Iris pigment epithelial cell (primary cell): ENCODE measurements at places on chromosomes 1 and 21.

DNA sequence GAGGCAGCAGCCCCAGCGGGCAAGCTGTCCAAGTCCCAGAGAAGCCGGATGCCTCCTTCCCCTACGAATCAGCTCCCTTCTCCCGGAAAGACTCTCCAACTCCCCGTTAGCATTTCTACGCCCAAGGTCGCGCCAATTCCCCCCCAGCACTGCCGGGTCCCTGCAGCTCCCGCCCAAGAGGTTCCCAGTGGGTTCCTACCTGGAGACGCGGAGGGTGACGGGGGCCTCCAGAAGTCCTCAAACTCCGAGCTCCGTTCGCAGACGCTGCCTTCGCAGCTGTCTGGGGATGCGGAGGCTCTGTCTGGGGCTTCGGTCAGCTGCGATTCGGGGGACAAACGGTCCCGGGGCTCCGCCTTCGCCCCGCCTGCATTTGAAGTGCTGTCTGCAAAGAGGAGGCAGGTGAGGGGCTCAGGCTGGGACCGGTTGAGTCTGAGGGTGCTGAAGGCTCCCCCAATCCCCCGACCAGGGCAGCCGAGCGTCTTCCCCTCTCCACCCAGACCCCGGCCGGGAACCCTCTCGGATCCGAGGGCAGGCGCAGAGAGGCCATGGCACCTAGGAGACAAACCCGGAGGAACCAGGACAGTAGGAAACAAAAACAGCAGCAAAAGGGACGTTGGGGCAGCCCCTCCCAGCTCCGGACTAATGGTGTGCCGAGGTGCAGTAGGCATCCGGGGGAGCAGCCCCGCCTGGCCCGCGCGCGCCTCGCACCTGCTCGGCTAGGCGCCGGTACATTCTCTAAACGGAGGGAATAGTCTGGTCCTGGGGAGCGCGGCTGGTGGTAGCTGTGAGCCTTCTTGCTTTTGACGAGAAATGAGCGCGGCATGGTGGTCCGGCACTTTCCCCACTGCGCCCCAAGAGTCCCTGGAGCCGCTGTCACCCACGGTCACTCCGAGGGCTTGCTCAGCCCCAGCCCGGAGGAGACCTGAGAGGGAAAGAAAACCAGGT, 3.8 kb downstream of the GFI1 start:
- no peak for DNase-seq

DNA sequence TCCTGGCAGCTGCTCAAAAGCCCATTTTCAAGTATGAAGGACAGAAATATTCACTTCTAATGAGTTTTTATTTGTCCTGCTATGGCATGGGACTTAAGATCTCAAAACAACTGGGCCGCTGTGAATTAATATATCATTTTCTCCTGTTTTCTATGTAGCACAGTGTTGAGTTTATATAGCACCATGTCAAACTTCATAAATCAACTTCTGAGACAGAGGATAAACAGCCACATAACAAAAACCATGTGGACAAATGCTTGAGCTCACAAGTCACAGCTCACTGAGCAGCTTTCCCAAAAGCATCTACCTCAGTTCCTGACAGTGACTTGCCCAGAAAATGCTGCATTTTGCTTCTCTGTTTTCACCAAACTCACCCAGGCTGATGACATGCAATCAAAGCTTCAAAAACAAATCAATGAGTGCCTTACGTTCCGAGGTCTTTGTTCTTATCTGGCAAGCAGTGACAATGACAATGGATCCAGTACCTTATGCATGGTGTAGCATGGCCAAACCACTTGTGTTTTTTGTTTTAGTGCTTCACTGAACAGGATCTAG, 722.6 kb downstream of the LRRIQ3 start:
- no peak for DNase-seq

- DNase-seq = no peak
These were observed 8.3 kb upstream of the TNFRSF1B start for GRCh38 chr1:12158357-12159092.

GRCh38 chr1:236065509-236066005, 667 bp upstream of the NID1 start:
- no peak for DNase-seq

GRCh38 chr1:39652554-39652953, 13.1 kb upstream of the HEYL start:
- no peak for DNase-seq
